Right renal pelvis (tissue), 4 donors: ENCODE measurements at places on chromosomes 7 and 10. TPM values are rescaled to one million over a fixed set of nuclear protein-coding genes. Genes with fewer than 3 reads are reported as not detected.

GRCh38 chr10:82319074-82319473 is 444.1 kb downstream of the NRG3 start:
- no peak for DNase-seq

Gene EPC1
- polyA plus RNA-seq = 64.8 TPM

DNA sequence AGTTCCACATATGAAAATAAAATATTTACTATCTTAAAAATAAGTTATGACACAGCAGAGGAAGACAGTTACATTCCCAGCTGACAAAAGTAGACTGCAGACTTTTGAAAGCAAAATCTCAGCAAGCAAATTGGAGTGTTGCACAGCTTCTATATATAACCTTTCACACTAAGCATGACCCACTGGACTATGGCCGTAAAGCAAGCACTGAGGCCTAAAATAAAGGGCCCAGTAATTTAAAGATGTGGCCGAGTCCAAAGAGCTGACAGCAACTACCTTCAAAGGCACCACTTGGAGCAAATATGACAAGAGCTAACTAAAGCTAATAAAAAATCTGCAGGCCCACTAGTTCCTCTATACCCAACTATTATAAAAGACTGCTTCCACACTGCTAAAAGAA is 6.5 kb downstream of the GDI2 start:
- DNase-seq = no peak

- no peak for DNase-seq
Observed at GRCh38 chr10:27104919-27105318, 4.6 kb upstream of the ANKRD26 start.

DNA sequence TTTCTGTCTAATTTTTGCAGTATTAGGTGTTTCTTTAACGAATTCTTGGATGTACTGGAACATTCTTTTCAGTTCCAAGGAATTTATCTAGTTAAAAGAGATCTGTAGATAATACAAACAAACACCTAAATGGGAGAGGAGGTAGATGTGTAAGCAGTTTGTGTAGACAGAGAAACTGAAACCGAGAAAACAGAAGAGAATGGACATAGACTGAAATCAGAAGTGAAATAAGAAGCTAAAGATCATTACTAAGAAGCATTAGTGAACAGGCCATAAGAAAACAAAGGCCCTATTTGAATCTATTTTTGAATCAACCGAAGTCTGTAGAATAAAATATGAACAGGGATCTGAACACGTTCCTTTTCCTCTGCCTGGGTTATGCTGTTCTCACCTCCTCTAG is 26.5 kb upstream of the TMEM229A start:
- DNase-seq = no peak

DNA sequence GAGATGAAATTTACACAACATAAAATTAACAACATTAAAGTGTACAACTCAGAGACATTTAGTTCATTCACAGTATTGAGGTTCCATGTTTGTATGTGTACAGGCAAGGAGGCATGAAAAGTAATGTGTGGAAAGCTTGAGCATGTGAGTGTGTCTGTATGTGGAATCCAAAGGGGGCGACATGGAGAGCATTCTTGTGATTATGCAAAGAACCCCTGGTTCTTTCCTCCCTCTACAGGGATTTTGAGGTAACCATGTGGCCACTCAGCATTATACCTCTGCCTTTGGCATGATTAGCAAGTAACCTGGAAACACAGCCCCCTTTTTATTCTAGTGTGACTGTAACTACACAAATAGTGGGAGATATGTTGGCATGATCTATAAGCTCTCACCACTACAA is 21.0 kb downstream of the OR2F1 start:
- DNase-seq = no peak

GRCh38 chr10:117204316-117204715 is 7.0 kb downstream of the KCNK18 start:
- no peak for DNase-seq

Gene MSMB
- not detected for polyA plus RNA-seq

- no peak for DNase-seq
Observed at GRCh38 chr10:98016772-98017475, 13.5 kb downstream of the CRTAC1 start.

DNA sequence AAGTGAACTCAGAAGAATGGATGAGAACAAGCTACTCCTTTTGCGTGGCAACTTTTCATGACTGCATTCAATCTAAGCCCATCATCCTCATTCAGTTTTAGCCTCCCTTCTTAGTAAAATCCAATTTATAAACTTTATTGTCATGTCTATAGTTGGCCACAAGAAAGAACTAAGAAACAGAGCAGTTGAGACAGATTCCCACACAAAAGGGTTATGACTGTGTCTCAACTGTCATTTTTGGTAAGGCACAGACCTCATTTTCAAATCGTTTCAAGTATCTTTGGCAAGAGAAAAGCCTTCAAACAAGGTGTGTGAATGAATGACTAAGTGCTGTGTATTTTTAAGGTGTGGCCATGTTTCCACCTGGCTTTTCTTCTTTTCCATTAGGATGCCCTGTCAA is 84.2 kb upstream of the CREB5 start:
- no peak for DNase-seq
